ENCODE measurements at places on chromosomes 5 and 9. TPM values are rescaled to one million over a fixed set of nuclear protein-coding genes. Genes with fewer than 3 reads are reported as not detected.

OR1J2 gene
- total RNA-seq = not detected

DOCK8 gene
- 121 TPM for total RNA-seq

NPDC1 gene
- 58.1 TPM for total RNA-seq

LCNL1 gene
- total RNA-seq = not detected

FBP2 gene
- not detected for total RNA-seq

TMEM174 gene
- total RNA-seq = not detected

PCDHB3 gene
- not detected for total RNA-seq

PDZD2 gene
- total RNA-seq = not detected

TICAM2 gene
- total RNA-seq = 1.0 TPM

GABRB2 gene
- total RNA-seq = not detected

PCDHAC2 gene
- not detected for total RNA-seq

GLIPR2 gene
- 25.5 TPM for total RNA-seq

PCDHGB3 gene
- total RNA-seq = 0.40 TPM

IL4 gene
- 20.5 TPM for total RNA-seq

COL5A1 gene
- total RNA-seq = not detected

PAXX gene
- 90.2 TPM for total RNA-seq

GABRP gene
- not detected for total RNA-seq

SOX30 gene
- not detected for total RNA-seq

PTPRD gene
- total RNA-seq = not detected

PRRX2 gene
- total RNA-seq = 3.4 TPM

ZBTB26 gene
- total RNA-seq = 8.9 TPM

MEIKIN gene
- not detected for total RNA-seq

ACTBL2 gene
- not detected for total RNA-seq

DIMT1 gene
- 48.8 TPM for total RNA-seq

MUSK gene
- not detected for total RNA-seq

ARHGAP26 gene
- 12.7 TPM for total RNA-seq

NUTM2G gene
- not detected for total RNA-seq

OR13C2 gene
- total RNA-seq = not detected

EFNA5 gene
- total RNA-seq = not detected

PTGDS gene
- total RNA-seq = not detected

C5orf52 gene
- total RNA-seq = 0.42 TPM

TNFSF15 gene
- total RNA-seq = 1.5 TPM

F2R gene
- total RNA-seq = 2.9 TPM

NR4A3 gene
- 51.1 TPM for total RNA-seq

INSL4 gene
- not detected for total RNA-seq

MARCOL gene
- not detected for total RNA-seq

PPWD1 gene
- 53.9 TPM for total RNA-seq

FGF10 gene
- total RNA-seq = not detected

QRFP gene
- total RNA-seq = not detected

ECSCR gene
- total RNA-seq = 1.7 TPM
